ENCODE measurements at places on chromosomes 5 and 9. TPM values are rescaled to one million over a fixed set of nuclear protein-coding genes. Genes with fewer than 3 reads are reported as not detected.

Gene ADAMTS2
- total RNA-seq: 0.88 TPM

Gene SLC1A1
- 5.1 TPM for total RNA-seq

Gene STK10
- total RNA-seq: 70.0 TPM

Gene FBXL7
- total RNA-seq: 23.9 TPM

Gene RXRA
- 11.3 TPM for total RNA-seq

Gene CATSPER3
- total RNA-seq: not detected

Gene CAVIN4
- total RNA-seq: 4.6 TPM

Gene SGCD
- 0.38 TPM for total RNA-seq

Gene TLE1
- total RNA-seq: 32.2 TPM

Gene SLC36A2
- total RNA-seq: not detected

Gene ENC1
- 32.2 TPM for total RNA-seq

Gene SLC6A18
- total RNA-seq: not detected
